GM03348 (cell line): ENCODE measurements at places on chromosomes 12 and 14.

DNA sequence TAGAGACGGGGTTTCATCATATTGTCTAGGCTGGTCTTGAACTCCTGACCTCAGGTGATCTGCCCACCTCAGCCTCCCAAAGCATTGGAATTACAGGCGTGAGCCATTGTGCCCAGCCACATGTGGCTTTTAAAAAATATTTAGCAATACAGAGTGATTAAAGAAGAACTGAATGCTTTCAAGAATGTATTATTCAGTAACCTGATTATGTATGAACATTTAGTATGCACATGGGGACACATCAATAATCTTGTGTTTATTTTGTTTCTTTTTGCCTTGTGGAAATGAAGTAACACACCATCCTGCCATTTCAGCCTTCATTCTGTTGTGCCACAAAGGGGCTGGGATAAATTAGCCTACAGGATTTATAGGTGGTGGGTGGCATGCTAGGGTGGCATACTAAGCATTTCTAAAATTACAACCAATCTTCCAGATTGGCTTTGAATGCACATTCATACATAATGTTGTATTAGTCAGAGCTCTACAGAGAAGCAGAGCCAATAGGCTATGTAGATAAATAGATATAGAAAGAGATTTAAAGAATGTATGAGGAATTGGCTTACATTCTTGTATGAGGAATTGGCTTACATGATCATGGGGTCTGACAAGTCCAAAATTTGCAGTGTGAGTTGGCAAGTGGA is 25.5 kb upstream of the TXNRD1 start:
- peak; percentile 22 for DNase-seq

DNA sequence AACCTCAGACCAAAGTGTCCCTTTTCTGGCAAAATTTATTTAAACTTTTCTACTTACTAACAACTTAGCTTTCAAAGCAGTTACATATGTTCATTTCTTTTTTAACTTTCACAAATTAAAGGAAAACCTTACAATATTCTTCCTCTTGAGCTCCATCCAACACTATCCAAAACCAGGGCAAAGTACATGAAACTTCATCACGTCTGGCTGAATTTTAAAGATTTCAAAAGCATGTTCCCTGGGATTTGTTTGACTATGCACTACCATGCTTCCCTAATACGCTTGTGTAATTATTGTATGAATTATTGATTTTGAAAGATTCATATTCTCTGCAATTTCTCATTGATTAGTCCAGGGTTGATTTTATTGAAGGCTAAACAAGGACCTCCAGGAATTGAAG is 343.1 kb upstream of the TMPO start:
- DNase-seq = no peak

DNA sequence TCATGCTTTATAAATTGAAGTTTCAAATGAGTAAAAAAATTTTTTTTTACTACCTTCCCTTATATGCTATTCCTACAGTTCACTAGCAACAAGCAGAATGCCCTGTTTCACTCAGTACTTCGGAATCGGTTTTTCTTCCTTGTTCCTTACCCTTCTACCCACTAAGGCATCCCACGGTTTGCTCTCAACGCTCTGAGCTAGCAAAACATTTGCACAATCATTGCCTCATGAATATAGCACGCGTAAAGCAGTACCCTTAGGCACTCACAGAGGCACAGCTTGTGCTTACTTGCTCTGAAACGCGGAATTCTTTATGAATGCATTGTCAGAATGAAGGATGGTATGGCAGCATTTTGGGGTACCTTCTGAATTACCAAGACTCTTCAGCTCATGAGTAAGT is 45.0 kb downstream of the PPP1R13B start:
- DNase-seq = no peak

GRCh38 chr12:38771871-38772270 is 133.5 kb downstream of the CPNE8 start:
- no peak for DNase-seq

GRCh38 chr12:25320123-25321006 is 69.6 kb upstream of the KRAS start:
- no peak for DNase-seq

- no peak for DNase-seq
Observed at GRCh38 chr14:98925354-98926040, 346.5 kb downstream of the BCL11B start.

- DNase-seq = no peak
Observed at GRCh38 chr14:94390372-94391086, 2.1 kb upstream of the SERPINA1 start.

- no peak for DNase-seq
Observed at GRCh38 chr14:74242780-74243042, 3.5 kb downstream of the VSX2 start.

- DNase-seq = peak; percentile 54
Observed at GRCh38 chr14:69553252-69553651, 21.4 kb downstream of the CCDC177 start.

DNA sequence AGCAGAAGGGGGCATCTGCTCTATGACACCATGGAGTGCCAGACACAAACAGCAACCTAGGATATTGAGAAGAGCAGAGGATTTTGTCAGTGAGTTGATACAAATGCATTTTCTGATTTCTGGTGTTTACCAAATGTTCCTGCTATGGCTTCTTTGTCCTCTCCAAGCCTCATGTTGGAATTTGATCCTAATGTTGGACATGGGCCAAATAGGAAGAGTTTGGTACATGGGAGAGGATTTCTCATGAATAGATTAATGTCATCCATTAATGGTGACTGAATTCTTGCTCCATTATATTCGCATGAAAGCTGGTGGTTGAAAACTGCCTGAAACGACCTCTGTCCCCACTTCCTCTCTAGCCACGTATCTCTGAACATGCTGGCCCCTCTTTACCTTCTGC is 1002.2 kb upstream of the FLRT2 start:
- DNase-seq = no peak

- DNase-seq = no peak
Observed at GRCh38 chr14:94237983-94238382, 55.1 kb downstream of the SERPINA10 start.

- no peak for DNase-seq
Observed at GRCh38 chr14:99236386-99237138, 35.4 kb downstream of the BCL11B start.

DNA sequence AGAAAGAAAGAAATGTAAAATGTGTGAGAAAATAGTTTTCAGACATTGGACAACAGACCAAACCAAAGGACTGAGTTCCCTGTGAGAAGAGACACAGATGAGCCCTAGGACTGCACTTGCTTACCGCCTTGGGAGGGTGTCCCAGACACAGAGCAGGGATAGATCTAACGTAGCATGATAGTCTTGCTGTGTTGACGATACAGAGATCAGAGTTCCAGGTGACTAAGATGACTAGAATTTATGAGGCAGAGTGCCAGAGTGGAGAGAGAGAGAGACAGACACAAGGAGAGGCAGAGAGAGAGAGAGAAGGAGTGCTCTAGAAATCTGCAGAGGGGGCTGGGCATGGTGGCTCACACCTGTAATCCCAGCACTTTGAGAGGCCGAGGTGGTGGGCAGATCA is 148.2 kb upstream of the LMNTD1 start:
- no peak for DNase-seq

DNA sequence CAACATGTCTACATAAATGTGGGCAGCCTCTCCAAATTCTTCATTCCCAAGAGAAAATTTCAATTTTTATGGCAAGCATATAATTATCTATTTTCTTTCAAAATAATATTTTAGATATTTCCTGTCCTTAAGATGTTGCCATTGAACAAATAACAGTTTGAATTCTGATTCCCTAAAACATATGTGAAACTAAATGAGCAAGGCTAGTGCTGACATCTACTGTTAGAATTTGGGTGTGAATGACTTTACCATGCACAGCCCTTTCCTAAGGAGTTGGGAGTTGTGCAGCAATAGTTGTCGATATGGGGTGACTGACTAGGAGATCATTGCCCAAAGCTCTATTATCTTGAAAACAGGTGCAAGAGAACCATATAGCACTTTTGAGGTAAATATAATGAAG is 108.2 kb upstream of the SLC38A4 start:
- peak; percentile 61 for DNase-seq

GRCh38 chr12:68861890-68862289 is 53.9 kb downstream of the MDM2 start:
- no peak for DNase-seq

DNA sequence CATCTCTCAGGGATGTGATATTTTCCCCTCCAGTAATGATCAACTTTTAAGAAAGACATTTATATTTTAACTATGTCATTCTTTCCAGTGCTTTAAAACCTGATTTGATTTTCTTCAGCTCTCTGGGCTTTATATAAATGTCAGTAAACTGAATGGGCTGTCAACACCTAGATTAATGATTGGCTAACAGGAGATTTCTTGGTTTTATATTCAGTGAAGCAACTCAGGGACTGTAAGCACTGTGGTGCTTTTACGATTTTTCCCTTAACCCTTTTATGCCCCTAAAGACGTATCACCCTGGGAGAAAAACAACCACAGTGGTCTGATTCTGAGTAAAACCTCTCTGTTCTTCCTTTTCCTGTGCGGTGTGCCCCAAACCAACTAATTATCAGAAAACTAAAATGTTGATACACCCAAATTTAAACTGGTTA is 38.0 kb downstream of the PTGER2 start:
- no peak for DNase-seq

GRCh38 chr14:98192946-98193345 is 1079.1 kb downstream of the BCL11B start:
- DNase-seq = no peak

- DNase-seq = no peak
Observed at GRCh38 chr12:40248034-40248433, 23.2 kb downstream of the LRRK2 start.

GRCh38 chr12:54977155-54977554 is 7.4 kb downstream of the TESPA1 start:
- DNase-seq = peak; percentile 70

GRCh38 chr14:55136885-55137786 is 8.1 kb downstream of the LGALS3 start:
- DNase-seq = peak; percentile 73

DNA sequence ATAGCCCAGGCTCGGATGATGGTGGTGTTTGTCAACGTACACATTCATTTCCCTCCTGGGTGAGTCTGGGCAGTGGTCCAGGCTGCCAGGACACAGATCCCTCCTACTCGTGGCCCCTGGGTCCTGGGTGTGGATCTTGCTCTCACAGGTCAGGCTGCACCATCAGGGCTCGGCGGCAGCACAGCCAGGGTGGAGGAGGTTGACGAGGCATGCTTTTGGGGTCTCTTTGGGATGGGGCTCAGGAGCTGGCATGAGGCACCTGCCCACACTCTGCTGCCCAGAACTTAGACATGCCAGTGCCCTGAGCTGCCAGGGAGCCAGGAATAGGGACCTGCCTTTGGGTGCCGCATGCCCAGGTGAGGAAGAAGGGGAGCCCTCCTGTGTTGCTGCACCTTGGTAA is 9.7 kb downstream of the TMEM121 start:
- no peak for DNase-seq

GRCh38 chr12:12642916-12643315 is 31.2 kb downstream of the CREBL2 start:
- no peak for DNase-seq

DNA sequence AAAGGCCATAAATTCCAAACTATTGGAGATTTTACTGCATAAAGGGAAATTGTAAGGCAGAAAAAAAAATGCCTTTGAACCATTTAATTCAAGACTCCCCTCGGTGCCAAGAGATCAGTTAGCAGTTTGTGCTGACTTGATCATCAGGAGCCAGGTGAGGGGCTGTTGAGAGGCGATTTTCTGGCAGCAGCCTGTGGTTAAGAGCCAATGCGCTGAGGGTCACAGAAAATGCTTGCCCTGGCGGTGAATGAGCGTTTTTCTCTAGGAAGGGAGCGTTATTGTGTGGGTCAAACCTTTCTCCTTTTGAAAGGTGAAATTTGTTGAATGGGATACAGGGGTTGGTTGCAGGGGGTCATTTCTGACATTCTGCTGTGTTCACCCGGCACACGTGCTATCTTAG is 4.7 kb downstream of the SRRM4 start:
- DNase-seq = no peak

GRCh38 chr12:106138357-106138632 is 459 bp downstream of the NUAK1 start:
- DNase-seq = no peak

- DNase-seq = peak; percentile 9
Observed at GRCh38 chr12:15726027-15726877, 62.9 kb downstream of the EPS8 start.

GRCh38 chr14:31300883-31301282 is 93.3 kb upstream of the HECTD1 start:
- no peak for DNase-seq

DNA sequence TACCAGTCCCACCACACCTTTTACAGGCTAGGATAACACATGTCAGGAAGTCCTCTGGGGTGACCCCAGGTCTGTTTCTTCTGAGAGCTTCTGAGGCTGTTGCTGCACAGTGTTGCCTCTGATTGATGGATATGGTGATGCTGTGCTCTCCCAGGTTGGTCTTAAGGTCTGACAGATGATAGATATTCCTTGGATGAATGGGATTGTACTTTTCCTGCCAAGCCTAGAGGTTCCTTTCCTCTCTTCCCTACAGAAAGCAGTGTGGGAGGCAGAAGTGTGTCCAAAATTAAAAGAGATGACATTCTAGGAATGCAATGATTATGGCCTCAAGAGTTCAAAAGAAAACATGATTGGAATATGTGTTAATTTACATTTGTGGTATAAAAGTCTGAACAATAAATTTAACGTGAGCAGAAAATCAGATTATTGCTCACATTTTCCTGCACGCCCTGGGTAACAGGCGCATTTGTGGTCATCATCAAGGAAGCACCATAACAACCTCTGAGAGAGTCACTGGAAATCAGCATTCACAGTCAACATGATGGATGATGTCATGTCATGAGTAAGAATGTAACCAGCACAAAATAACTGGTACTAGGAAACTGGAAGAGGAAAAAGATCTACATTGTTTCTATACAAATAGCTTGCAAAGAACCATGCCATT is 73.7 kb downstream of the BBS10 start:
- peak; percentile 62 for DNase-seq

GRCh38 chr12:25495331-25496097 is 57.6 kb downstream of the LMNTD1 start:
- DNase-seq = peak; percentile 76

DNA sequence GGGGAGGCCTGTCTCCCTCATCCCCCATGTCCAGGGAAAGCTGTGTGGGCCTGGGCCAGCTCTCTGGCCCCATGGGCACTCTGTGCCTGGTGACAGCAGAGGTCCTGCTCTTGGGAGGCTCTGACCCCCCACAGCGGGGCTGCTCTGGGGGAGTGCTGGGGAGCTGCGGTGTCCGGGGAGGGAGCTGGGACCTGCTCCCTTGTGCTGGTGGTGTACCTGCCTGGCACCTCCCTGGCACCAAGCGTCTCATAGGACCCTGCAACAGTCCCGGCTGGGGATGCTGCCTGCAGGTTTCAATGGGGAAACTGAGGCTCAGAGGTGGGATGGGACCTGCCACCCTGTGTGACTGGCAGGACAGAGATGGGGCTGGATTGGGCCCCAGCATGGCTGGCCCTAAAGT is 111.3 kb downstream of the KIF26A start:
- no peak for DNase-seq
